ENCODE measurements at places on chromosomes 7 and 10.

- no peak for DNase-seq
These were observed 944.0 kb upstream of the C7orf33 start for GRCh38 chr7:147646568-147646967.

DNA sequence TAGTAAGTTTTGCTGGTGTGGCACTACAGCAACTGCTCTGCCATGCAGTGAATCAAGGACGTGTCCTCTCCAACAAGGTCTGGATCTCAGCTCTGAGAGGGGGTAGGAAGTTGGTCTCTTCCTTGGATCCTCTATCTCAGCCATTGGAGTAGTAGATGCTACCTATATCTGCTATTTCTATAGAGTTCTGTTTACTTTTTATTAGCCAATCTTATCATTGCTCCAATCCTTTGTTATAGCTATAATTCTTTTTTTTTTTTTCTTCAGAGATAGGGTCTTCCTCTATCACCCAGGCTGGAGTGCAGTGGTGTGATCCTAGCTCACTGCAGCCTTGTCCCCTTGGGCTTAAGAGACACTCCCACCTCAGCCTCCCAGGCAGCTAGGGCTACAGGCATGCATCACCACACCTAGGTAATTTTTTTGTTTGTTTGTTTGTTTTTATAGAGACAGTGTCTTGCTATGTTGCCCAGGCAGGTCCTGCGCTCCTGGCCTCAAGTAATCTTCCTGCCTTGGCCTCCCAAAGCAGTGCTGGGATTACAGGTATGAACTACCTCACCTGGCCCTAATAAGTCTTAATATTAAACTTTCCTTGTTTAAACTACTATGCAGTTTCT lies 155.2 kb upstream of the ASAH2 start:
- DNase-seq: no peak

GRCh38 chr7:2760098-2760889 lies 72.3 kb downstream of the AMZ1 start:
- DNase-seq: no peak

DNA sequence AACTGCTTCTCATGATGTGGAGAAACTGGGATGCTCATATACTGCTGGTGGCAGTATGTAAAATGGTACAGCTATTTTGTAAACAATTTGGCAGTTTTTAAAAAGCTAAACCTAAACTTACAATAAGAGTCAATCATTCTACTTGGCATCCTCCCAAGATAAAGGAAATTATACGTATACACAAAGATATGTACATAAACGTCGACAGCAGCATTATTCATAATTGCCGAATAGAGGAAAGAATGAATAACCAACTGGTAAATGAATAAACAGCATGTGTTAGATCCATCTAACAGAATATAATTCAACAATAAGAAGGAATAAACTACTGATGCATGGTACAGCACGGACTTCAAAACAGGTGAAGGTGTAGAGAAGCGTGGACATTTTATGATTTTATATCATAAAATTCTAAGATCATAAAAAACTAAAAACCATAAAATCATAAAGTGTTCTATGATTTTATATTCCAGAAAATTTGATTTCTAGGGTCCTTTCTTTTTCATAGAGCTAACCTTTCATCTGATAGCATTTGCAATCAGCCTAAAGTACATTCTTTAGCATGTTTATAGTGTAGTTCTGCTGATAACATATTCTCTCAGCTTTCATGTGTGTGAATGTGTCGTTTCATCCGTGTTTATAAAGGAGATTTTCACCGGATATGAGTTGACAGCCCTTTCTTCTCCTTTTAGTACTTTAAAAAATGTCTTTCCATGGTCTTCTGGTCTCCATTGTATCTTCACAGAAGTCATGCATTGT lies 261.5 kb downstream of the DIP2C start:
- DNase-seq: no peak

GRCh38 chr10:96889415-96890171 lies 57.5 kb downstream of the LCOR start:
- no peak for DNase-seq

DNA sequence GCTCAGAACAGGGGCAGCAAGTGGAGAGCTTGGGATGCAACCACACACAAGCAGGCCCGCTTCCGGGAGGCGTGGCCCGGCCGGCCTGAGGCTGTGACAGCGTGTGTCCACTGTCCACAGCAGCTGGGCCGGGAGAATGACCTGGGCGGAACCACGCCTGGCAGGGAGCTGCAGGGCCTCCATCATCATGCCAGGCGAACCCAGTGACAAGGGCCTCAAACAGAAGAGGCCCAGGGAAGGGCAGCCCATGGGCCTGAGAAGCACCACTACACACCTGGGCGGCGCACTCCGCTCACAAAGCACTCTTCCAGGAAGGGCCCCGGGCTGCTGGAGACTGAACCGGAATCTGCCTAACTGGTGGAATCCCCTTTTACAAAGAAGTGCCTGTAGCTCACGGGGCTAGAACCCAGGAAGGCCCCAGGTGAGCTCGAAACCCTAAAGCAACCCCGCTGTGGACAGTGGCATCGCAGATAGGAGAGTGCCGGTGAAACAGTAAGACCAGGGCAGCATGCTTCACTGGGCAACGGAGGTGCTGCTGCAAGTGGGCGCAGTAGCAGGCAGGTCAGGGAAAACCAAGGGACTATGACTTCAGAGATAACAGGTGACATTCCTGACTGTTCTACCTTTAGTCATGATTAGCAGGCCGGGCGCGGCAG lies 66.0 kb downstream of the MAD1L1 start:
- no peak for DNase-seq

DNA sequence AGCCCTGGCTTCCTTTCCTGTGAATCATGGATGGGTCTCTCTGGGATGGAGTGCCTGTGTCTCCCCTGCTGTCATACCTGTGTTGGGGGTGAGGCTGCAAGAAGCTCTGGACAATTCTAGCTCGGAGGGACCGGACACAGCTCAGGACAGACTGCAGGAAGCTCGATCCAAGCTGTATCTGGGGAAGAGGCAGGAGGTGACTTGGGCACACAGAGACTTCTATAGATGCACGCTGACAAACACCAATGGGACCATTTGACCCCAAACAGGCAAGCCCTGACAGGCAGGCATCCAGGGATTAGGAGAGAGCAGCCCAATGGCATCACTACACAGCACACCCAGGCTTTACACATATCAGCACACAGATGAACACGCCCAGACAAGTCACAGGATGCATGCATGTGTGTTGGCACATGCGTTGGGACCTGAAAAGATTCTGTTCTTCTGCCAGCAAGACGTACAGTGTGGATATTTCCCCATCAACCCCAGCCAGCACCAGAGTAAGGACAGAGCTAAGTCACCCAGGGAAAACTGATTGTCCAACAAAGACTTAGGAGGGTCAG lies 4.5 kb downstream of the LLCFC1 start:
- DNase-seq: no peak

GRCh38 chr10:102262744-102263370 lies 17.5 kb downstream of the GBF1 start:
- DNase-seq: no peak

GRCh38 chr7:37110660-37111424 lies 337.8 kb downstream of the ELMO1 start:
- DNase-seq: no peak

DNA sequence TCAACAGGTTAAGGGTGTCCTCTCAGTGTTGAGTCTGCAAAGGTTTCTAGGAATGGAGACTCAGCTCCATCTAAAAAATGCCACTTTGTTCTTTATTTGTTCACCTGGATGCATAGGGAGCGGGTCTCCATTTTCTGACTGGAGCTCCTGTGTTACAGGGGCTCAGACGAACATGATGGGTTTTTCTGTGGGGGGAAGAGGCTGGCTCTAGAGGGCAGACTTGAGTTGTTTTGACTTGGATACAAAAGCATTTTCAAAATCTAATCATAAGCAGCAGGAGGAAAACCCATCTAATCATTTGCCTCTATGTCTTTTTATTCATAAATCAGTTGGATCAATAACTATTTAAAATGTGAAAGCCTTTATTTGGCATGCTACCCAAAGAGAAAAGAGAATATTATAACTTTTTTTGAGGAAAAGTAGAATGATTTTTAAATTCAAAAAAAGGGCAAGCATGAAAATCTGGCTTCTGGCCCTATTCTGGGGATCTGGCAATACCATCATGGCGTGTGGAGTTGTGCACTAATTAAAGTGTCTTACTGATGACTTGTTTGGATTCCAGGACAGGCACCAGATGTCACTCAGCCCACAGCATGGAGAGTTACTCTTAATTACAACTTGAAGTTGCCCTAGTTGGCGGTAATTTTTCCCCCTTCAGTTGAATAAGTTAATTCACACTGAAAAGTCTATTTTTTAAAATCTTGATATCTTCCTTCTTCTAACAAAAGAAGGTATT lies 594.9 kb downstream of the REEP3 start:
- DNase-seq: no peak

GRCh38 chr7:47394751-47395252 lies 187.1 kb downstream of the TNS3 start:
- DNase-seq: no peak
